Glomerular endothelial cell (primary cell): ENCODE measurements at places on chromosomes 3 and 15.

DNA sequence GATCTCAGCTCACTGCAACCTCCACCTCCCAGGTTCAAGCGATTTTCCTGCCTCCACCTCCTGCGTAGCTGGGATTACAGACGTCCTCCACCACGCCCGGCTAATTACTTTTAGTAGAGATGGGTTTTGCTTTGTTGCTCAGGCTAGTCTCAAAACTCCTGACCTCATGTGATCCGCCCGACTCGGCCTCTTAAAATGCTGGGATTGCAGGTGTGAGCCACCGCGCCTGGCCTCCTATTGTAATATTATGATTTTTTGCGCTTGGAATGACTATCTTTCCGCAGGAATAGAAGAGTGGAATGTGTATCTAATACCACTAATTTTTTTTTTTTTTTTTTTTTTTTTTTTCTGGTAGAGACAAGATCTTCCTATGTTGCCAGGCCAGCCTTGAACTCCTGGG lies 1.8 kb downstream of the ARL8B start:
- DNase-seq: no peak

- DNase-seq: no peak
Observed at GRCh38 chr15:66819084-66819483, 117.0 kb downstream of the SMAD6 start.

DNA sequence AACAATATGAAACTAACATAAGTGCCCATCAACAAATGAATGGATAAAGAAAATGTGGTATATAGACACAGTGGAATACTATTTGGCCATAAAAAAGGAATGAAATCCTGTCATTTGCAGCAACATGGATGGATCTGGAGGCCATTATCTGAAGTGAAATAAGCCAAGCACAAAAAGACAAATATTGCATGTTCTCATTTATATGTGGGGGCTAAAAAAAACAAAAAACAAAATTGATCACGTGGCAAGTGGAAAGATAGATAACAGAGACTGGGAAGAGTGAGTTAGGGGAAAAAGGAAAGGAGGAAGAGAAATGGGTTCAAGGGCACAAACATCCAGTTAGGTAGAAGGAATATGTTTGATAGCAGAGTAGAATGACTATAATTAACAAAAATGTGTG lies 155.9 kb upstream of the BHLHE40 start:
- DNase-seq: no peak

DNA sequence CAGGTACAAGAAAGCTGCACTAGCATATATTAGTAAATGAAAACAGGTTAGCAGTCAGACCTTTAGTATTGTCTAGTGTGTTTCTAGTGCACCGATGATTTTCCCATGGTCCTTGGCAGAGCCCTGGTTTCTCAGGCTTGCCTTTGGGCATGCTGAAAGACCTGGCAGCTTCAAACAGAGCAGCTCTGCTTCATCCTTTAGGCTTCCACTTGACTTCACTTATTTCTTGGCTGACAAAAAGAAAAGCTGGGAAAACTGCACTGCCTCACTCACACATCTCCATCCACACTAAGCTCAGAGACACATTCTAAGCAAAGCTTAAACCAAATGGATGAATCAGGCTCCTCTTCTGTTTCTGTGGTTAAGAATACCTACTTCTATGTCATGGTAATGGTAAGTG lies 374.8 kb upstream of the PDZRN3 start:
- DNase-seq: no peak

- DNase-seq: no peak
Observed at GRCh38 chr15:47477341-47477740, 240.0 kb upstream of the SEMA6D start.

DNA sequence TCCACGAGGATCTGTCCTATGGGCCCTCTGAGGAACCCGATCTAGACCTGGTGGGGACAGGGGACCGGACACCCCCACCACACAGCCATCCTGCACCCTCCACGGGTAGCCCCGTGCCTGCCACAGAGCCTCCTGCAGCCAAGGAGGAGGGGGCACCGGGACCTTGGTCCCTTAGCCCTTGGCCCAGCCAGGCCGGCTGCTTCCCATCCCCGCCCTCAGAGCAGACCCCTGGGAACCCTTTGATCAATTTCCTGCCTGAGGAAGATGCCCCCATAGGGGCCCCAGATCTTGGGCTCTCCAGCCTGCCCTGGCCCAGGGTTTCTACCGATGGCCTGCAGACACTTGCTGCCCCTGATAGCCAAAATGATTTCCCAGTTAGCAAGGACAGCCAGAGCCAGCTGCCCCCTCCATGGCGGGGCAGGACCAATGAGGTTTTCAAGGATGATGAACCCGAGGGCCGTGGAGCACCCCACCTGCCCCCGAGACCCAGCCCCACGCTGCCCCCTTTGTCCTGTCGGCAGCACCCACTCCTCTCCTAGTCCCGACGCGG lies 91.5 kb downstream of the TBC1D2B start:
- no peak for DNase-seq

DNA sequence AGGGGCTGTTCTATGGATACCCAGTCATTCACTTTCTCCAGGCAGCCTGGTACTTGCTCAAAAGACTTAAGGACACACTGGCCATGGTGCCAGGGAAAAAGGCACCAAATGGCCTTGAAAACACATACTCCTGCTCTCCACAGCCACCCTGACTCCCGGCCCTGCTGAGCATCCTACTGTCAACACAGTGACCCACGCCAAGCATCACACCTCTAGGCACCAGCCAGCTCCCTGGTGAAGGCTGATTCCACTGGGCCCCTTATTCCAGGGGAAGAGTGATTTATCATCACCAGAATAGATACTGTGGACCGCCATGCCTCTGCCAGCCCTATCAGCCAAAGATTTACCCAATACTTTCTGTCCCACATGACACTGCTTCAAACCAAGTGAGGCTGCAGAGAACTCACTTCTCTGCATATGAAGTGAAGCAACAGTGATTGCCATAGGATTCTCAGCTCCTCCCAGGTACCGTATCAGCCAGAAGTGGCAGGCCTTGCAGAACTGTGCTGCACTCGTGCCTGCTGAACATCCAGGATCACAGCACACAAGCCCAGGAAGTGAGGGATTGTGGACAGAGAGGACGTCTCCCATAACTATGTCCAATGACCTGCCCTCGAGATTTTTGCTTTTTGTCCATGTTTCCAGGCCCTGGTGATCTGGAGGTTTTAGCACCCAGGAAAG lies 63.7 kb downstream of the WHAMM start:
- DNase-seq: no peak

DNA sequence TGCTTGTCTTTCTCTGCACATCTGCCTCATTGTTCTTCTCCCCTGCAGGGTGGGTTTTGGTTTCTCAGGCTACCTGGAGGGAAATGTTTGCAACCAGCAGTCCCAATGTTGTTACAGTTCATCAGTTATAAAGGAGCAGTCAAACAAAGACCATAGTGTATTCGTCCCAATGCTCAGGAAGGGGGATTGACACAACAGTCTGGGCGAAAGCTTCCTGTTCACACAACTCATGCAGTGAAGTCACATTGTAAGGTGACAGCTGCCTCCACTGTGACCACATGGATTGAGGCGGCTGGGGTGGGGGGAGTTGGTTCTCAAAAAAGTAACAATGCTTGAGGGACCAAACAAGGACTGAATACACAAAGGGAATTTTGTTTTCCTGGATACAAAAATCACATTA lies 28.8 kb upstream of the TF start:
- no peak for DNase-seq

- no peak for DNase-seq
Observed at GRCh38 chr15:99930696-99931095, 197.5 kb upstream of the LYSMD4 start.

DNA sequence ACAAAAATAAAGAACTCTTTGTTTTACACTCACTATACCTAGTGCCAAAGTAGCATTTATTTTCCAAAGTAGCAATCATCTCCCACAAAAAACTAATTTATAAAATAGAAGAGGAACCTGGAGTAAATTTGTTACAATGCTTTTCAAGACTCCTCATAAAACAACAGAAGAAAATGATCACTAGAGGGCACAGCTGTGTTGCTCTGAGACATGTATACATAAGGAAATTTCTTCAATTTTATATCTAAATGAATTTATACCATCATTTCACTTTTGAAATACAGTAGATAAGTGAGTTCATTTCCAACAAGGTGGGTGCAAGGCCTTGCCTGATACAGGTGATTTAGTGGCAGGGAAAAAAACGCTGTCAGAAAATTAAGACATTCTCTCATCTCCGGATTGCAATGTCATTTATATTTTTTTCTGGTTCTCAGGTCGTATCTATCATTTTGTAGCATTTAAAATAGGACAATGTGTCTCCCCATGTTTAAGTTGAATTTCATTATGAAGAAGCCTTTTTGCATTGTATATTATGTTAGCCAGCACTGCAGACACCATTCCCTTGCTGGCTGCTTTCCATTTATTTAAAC lies 25.3 kb upstream of the ARHGEF26 start:
- no peak for DNase-seq

GRCh38 chr3:151751161-151751560 lies 17.4 kb downstream of the AADACL2 start:
- no peak for DNase-seq

DNA sequence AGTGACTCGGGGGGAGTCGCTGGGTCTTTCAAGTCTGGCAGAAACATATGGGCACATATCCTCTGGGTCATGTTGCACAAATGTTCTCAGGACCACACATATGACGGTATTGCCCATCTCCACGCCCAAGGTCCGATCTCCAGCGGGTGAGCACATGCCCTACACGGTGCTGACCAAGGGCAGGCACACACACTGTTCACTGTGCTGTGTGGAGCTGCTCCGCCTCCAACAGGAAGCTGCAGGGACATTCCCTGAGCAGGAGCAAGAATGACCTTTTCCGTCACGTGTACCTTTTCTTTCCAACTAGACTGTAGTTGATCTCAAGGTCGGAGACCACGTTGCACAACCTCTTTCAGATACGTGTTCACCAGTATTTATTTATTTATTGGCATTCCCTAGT lies 41.7 kb upstream of the B3GNT5 start:
- DNase-seq: no peak
